ENCODE measurements at places on chromosomes 12 and 14.

GRCh38 chr12:110024051-110024450 lies 24.3 kb downstream of the C12orf76 start:
- DNase-seq: no peak

- no peak for DNase-seq
Measured at GRCh38 chr14:58299401-58300330, 1.3 kb downstream of the ARID4A start.

GRCh38 chr14:48826058-48826457 lies 760.1 kb downstream of the RPS29 start:
- DNase-seq: no peak

GRCh38 chr12:58566599-58566998 lies 353.7 kb downstream of the LRIG3 start:
- peak; percentile 94 for DNase-seq

DNA sequence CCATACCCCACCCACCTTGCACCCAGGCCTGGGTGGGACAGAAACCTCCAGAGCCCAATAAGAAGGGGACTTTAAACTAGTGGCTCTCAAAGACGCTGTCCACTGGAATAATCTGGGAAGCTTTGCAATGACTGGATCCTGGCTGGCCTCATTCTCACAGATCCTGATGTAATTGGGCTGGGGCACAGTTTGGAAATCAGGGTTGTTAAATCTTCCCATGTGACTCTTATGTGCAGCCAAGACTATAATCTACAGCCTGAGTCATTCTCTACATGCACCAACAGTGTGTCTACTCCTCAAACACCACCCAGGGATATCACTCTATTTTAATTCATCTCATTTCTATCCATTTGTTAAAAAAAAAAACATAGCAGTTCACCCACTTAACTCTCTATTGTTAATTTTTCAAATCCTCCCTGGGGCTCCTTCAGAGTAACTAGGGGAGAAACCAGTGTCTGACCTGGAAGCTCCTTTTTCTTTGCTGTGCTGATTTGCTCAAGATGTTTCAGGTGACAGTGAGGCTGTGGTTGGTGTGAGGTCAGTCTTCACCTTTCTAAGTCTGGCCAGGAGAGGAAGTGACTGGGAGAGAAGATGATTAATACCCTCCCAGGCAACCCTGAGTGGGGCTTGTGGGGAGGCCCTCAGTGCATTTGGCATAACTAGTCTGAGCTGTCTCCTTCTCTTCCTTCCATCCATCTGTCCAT lies 211.6 kb upstream of the SFSWAP start:
- no peak for DNase-seq

DNA sequence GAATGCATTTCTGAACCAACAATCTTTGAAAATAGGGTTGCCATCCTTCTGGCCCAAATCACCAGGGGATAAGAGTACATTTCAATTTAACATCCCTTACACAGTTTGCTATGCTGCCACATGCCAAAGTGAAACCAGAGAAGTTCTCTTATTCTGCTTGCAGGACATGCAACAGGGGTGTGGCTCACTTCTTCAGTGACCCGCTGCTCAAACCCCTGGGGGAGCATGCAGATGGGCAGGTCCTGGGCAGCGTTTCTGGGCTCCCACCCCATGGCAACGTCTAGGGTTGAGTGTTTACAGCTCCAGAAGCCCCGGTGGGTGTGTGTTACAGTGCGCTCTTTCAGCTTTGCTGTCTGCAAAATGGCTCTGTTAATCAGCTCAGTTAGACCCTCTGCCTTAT lies 1306.3 kb upstream of the TMEM132C start:
- DNase-seq: no peak

DNA sequence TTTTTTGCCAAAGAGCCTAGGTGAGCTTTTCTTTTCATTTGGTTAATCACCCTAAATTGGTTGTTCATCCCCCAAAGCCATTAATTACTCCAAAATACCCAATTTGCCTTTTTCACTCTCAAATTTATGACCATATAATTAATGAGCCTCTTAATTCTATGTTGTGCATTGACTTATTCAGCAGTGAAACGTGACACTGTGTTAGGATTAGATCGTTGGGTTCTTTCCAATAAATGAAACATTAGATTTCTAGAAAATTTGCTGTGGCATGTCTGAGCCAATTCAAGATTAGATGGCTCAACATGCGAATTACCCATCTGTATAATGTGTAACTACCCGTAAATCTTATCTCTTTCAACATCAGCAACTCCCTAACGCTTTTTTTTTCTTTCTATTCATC lies 273.4 kb downstream of the BMP4 start:
- no peak for DNase-seq

DNA sequence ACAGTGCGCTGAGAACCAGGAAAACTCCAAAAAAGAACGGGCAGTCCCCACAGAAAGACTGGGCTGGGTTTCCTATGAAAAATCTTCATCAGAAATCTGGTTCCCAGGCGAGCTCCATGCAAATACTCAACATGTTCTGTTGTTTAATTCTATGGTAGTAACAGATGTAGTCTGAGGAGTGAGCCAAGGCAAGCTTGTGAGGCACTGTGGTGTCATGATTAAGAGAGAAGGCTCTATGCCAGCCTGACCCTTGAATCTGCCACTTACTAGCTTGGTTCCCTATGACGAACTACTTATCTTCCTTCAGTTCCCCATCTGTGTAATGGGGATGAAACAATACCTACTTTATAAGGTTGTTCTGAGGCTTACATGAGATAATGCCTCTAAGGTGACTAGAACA lies 10.7 kb downstream of the POMT2 start:
- DNase-seq: no peak

GRCh38 chr12:118979763-118980406 lies 1.5 kb upstream of the SRRM4 start:
- peak; percentile 5 for DNase-seq

DNA sequence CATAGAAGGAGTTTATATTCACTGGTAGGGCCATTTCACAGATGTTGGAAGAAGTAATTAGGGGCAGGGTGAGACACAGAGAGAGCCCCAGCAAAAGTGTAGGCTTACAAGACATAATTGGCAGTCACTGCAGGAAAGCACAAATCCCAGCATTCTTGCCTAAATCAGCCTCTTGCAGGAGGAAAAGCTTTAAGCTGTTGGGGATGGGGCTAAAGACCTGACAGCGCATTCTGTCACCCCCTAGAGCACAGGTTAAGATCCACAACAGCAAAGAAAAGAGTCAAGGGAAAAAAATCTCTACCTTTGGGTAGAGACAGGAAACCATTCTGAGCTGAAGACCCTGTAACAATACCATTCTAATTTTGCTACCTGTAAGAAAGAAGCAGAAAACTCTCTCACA lies 409.0 kb downstream of the DAD1 start:
- no peak for DNase-seq

DNA sequence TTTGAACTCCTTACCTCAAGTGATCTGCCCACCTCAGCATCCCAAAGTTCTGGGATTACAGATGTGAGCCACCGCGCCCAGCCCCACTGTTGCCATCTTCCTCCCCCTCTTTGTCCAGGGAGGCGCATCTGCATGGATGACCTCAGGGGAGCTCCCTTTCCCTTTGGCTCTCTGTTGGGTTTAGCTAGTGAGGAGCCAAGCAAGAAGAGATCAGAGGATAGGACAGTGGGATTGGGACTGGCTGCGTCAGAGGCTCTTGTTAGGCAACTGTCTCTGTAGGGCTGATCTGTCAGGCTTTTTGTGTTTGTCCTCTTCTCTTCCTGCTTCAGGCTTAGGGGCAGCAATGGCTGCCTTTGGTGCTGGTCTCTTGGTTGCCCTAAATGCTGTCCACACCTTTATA lies 8.5 kb upstream of the IFT81 start:
- no peak for DNase-seq

DNA sequence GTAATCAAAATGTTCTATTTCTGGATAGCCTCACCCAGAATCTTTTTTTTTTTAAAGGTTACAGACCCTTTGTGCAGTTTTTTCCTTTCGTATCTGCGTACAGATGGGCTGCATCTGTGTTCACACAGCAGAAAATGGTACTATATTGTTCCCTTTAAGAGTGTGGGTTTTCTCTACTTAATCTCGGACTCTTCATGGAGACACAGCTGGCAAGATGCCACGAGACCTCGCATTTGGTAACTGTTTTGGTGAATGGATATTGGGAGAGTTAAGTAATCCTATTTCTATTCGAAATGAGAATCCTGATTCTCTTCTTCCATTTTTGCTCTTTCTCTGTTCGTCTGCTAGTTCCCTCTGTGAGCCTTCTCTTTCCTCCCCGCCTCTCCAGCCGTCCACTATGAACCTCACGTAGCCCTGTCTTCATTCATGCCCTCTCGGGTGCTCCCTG lies 85.7 kb downstream of the SAMD4A start:
- peak; percentile 62 for DNase-seq

DNA sequence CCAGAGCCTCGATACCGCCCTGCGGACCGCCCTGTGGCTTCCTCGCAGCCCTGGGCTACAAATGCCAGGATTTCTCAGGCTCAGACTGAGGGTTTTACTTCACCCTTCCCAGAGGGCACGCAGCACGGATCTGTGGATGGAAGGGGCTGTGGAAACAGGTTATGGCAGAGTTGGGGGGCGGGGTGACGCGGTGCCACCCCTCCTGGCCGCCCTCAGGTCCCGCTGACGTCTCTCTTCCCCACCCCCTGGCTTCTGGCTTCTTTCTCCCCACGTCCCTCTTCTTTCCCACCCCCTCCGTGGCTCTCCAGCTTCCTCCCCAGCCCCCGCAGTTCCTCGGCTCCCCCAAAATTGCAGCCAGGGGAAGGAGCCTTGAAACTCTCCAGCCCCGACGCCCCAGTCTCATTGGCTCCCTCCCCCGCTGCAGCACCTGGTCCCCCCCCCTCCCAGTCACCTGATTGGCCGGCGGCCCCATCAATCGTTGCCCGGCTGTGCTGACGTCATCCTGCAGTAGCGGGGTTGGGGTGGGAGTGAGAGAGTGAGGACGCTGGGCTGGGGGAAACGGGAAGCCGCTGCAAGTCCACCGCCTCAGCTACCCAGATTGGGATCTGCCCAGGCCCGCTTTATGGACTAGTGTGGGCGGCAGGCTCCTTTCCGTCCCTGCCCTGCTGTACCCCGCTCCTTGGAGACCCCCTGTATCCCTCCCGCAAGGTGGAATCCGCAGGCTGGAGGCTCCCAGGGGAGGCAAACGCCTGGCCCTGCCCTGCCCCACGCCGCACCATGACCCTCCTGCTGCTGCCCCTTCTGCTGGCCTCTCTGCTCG lies at the start of gene CLSTN3:
TSS of gene CLSTN3 (plus strand) at position 500 of the 820 bp plus-strand sequence. CDS start at position 778, 278 bp downstream.
- peak; percentile 73 for DNase-seq

DNA sequence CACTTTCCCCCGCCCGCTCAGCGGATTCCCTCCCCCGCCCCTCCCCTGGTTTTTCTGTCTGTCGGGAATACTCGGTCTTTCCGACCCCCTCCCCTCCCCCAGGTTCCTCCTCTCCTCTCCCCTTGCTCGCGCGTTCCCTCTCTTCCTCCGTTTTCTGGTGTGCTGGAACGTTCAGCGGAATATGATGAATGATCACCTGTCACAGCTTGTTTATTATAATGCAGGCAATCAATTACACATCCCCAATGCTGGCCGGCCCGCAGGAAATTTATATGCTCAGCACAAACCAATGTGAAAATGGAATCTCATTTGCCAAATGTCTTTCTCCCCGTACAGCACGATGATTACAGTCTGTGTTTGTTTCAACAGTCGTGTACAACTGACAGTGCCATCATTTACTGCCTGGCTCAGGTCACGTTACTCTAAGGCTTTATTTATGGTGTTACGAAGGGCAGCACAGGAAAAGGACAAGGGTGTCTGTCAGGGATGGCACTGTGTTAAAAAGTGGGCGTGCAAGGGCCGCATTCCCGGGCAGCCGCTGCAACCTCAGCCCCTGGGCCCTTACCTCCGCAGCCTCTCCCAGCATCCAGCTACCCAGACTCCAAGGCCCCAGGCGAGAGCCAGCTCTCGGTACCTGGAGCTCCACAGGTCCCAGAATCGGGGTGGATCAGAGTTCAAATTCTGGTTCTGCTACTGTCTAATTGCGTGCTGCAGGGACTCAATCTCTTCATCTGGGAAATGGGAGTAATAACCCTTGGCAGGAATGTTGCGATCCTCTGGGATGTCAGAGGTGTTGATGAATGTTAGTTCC lies 24.7 kb upstream of the MAP1LC3B2 start:
- peak; percentile 71 for DNase-seq
